T-helper 9 cell (primary cell): ENCODE measurements at places on chromosomes 13 and 19.
A peak's percentile ranks its signal among the peaks of the same experiment; 100 is the strongest.

- DNase-seq: no peak
Observed at GRCh38 chr19:8097681-8098567, 45.4 kb downstream of the CCL25 start.

- no peak for DNase-seq
Observed at GRCh38 chr13:89382981-89383380, 1711.8 kb downstream of the SLITRK5 start.

DNA sequence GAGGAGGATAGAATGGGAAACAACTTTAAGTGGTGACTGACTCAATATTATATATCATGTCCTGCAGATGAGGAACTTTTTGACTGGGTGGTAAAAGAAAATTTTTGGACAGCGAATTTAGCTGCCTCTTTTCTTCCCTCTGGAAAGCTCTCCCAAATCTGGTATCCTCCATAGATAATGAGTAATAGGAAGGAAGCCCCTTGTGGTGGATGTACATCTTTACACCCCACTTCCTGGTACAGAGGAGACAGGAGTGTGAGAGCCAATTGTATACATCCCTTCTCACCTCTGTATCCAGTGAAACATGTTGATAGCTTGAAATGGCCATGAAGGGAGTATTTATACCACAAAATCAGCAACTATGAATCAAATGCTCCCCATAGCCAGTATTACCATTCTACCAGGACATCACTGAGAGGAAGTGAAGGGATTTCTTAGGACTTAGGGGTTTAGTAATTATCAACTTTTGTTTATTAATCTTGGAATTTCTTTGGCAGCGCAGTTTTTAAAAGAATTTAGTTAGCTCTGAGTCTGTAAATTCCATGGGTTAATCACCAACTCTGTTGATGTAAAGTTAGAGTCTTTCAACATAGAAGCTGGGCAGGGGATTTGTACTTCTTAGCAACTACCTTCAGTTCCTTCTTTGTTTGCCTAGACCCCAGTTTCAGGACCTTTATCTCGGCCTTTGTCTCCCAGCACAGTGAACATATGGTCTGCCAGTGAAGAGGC is 17.0 kb upstream of the TDRD3 start:
- DNase-seq: no peak

GRCh38 chr13:44414716-44415115 is 41.1 kb downstream of the SERP2 start:
- no peak for DNase-seq

GRCh38 chr13:34035676-34036325 is 217.9 kb downstream of the RFC3 start:
- no peak for DNase-seq

- DNase-seq: no peak
Observed at GRCh38 chr13:108060111-108060510, 155.2 kb downstream of the LIG4 start.

GRCh38 chr13:98652721-98653462 is 76.0 kb upstream of the STK24 start:
- DNase-seq: no peak

GRCh38 chr19:19131989-19132388 is 6.3 kb downstream of the TMEM161A start:
- DNase-seq: no peak

DNA sequence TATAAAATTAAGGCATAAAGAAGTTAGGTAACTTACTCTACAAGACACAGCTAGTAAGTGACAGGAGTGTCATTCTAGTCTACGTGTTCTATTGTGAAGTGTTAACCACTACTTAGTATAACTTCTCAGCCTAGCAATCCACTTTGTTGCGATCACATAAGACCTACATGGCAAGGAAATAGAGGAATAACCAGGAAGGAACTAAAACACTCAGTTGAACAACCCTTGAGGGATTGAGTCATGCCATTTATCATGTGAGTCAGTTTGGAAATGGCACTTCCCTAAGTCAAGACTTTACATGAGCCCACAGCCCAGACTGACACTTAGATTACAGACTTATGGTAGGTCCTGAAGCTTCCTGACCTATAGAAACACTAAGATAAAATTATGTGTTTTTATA is 279.5 kb upstream of the PCDH20 start:
- no peak for DNase-seq

DNA sequence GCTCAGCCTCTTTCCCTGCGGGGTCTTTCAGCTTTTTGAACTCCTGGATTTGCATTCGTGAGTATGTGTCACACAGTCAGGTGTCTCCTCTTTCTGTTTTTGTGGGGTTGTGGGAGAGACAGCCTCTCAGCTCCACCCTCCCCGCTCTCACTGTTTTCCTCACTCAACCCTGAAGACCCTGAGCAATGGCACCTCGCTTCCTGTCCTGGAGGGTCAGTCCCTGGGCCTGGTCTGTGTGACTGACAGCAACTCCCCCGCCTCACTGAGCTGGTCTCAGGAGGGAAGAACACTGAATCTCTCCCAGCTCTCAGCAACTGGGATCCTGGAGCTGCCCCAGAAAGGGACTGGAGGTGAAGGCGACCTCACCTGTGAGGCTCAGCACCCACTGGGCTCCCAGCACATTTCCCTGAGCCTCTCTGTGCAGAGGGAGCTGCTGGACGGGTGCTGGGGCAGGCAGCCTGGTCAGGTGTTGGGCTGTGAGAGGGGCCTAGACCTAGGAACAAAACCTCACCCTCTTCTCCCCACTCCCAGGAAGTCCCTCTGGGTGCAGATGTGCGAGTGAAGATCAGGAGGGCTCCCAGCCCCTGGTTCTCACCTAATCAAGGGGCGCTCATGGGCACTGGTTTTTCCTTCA is 4.2 kb upstream of the SIGLEC7 start:
- no peak for DNase-seq

GRCh38 chr13:46778890-46779289 is 18.1 kb downstream of the ESD start:
- DNase-seq: no peak

DNA sequence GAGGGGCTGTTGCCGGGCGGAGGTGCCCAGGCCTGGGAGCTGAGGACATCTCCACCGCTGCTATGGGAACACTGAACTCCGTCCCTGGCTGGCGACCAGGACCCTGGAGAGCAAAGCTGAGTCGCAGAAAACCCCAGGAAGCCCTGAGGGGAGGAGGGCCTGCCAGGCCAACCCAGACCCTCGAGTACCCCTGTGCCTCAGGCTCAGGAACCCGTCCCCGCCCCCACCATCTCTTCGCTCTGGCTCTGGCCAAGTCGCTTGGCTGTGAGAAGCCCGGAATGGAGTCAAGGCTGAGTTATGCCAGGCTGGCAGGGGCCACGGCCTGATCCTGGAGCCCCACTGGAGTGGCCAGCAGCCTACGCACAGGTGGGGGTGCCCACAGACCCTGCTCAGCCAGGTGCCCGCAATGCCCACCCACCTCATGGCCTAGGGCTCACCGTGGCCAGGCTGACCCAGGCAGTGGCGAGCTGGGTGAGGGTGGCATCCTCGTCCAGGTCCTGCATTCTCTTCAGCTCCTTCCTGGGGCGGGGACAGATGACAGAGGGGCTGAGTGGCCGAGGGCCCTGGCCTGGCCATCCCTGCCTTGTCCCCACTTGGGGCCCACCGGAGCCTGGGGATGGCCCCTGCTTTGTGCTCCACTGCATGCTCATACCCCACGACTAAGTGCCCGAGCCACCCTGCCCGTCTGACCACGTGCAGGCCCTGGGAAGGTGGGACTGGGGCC is 8.5 kb upstream of the CERS1 start:
- no peak for DNase-seq

- no peak for DNase-seq
Observed at GRCh38 chr13:20340759-20341171, 108.6 kb upstream of the GJB6 start.

GRCh38 chr19:23345838-23346237 is 49.4 kb downstream of the ZNF91 start:
- DNase-seq: no peak

DNA sequence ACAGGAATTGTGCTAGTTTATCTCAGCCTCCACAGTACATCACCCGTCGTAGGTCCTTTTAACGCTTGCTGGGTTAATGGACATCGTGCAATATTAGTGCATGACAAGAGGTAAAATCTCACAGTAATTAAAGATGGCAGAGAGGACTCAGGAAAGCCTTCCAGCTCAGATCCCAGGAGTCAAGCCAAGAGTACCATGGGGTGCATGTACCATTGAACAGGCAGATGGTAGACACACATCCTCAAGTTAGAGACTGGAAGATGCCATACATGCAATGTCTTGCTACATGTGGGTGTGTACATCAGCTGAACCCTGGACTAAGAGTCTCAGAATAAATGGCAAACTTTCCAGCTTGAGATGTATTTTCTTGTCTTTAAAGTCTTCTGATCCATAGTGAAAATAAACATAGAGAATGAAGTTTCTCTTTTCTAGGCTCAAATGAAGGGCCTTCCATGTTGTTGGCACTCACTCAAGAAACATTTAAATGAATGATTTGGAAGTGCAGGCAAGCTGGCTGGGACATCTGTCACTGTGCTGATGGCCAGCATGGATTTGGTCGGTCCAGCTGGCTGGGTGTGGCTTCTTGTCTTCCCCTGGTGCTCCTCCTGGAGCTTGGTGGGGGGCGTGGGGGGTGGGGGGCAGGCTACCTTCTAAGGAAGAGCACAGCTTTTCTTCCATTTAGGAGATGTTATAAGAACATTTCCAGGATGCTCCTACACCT is 290.9 kb upstream of the MAB21L1 start:
- DNase-seq: no peak

GRCh38 chr13:32456591-32456990 is 28.7 kb upstream of the N4BP2L1 start:
- DNase-seq: no peak

GRCh38 chr13:98443329-98443728 is 133.6 kb downstream of the STK24 start:
- no peak for DNase-seq

- no peak for DNase-seq
Observed at GRCh38 chr19:42122691-42123607, 9.3 kb downstream of the POU2F2 start.

DNA sequence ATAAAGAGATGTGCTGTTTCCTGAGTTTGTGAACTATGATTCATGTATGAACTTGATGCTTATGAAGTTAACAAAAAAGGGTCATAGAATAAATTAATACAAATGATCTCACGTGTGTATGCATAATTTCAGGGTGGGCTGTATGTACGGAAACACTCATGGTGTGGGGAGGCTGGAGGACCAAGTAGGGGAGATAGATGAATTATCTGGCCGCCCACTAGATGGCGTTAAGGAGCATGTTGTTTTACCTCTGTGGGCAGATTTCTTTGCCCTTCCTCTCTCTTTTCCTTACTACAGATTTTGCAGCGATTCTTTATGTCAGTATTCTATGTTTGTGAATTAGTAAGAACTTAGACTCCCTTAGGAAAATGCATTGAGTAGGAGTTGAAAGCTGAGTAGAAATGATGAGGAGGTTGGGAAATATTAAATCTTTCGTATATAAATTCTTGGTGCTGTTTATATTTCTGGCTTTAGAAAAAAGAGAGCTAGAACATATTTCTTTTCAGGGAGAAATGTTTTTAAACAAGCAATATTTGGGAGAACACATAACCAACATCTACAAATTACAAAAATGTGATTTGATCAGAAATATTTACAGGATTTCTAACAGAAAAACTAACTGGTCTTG is 47.4 kb upstream of the TMTC4 start:
- peak; percentile 43 for DNase-seq

GRCh38 chr13:27138457-27139093 is 33.0 kb downstream of the USP12 start:
- DNase-seq: no peak

GRCh38 chr19:2423915-2424685 is 3.3 kb downstream of the TIMM13 start:
- no peak for DNase-seq

GRCh38 chr19:13328241-13328640 is 178.0 kb downstream of the IER2 start:
- DNase-seq: no peak

DNA sequence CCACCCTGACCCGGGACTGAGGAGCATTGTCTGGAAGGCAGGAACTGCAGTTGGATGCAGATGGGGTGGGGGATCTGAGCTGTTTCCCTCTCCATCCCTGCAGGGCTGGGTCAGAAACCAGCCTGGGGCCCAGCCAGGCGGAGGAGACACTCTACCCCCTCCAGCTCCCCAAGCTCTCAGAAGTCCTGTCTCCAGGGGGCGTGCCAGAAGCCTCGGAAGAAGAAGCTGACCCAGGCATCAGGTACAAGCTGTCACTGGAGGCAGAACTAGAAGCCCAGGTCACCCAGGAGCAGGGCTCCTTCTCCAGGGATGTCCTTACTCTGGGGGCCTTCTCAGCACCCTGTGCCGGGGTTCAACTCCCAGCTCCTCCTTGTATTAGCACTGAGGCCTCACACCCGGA is 15.5 kb downstream of the SIX5 start:
- no peak for DNase-seq

DNA sequence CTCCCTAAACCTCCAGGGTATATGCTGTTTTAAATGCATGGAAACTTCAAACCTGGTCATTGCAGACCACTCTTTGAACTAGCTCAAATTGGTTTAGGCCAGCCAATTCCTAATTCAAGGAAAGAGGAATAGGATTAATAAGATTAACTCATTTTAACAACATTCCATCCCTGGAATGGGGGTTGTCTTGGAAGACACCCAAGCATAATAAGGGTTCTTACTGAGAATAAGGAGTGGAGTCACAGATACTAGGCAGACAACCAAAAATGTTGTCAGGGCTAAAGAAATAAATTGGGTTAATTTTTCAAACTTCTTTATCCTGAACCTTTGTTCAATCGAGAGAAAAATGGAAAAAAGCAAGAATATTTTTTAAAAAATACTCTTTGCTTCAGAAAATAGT is 186.2 kb downstream of the PCDH9 start:
- DNase-seq: no peak

GRCh38 chr19:58252102-58252685 is 23.5 kb downstream of the ZNF544 start:
- no peak for DNase-seq

- no peak for DNase-seq
Observed at GRCh38 chr13:27666951-27667350, 45.3 kb downstream of the POLR1D start.

DNA sequence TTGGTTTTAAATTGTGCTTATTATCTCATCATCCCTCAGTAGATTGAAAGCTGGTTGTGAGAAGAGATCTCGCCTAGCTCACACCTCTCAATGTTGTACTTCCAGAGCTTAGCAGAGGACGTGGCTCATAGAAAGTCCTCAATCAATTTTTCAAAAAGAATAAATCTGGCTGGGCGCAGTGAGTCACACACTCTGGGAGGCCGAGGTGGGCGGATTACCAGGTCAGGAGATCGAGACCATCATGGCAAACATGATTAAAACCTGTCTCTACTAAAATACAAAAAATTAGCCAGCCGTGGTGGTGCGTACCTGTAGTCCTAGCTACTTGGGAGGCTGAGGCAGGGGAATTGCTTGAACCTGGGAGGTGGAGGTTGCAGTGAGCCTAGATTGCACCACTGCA is 4.7 kb upstream of the ASF1B start:
- no peak for DNase-seq
